ENCODE measurements at places on chromosomes 5 and 9. TPM values are rescaled to one million over a fixed set of nuclear protein-coding genes. Genes with fewer than 3 reads are reported as not detected.
A peak's percentile ranks its signal among the peaks of the same experiment; 100 is the strongest.

The SAPCD2 gene
- total RNA-seq = 3.4 TPM

- DNase-seq = no peak
Observed at GRCh38 chr5:51987239-51987638, 604.0 kb downstream of the ISL1 start.

The WNT8A gene
- not detected for total RNA-seq

DNA sequence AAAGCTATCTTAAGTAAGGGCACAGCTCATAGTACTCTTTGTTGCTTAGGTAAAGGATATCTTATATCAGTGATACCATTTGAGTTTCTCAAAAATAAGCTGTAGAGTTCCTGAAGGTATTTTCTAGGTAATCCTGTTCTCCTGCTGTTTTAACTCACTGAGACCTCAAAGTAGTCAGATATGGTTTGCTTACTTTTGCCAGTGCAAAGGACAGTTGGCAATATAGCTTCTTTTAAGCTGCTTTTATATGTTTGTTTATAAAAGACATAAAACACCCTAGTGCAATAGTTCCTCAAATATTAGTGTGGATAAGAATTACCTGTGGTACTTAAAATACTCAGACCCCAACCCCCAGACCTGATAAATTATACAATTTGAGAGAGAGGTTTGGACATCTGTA lies 12.1 kb downstream of the NCBP1 start:
- DNase-seq = no peak

The GLRA1 gene
- total RNA-seq = not detected

The MTMR12 gene
- total RNA-seq = 20.3 TPM

The C5 gene
- 2.8 TPM for total RNA-seq

- no peak for DNase-seq
Observed at GRCh38 chr5:140664030-140664358, 710 bp upstream of the WDR55 start.

DNA sequence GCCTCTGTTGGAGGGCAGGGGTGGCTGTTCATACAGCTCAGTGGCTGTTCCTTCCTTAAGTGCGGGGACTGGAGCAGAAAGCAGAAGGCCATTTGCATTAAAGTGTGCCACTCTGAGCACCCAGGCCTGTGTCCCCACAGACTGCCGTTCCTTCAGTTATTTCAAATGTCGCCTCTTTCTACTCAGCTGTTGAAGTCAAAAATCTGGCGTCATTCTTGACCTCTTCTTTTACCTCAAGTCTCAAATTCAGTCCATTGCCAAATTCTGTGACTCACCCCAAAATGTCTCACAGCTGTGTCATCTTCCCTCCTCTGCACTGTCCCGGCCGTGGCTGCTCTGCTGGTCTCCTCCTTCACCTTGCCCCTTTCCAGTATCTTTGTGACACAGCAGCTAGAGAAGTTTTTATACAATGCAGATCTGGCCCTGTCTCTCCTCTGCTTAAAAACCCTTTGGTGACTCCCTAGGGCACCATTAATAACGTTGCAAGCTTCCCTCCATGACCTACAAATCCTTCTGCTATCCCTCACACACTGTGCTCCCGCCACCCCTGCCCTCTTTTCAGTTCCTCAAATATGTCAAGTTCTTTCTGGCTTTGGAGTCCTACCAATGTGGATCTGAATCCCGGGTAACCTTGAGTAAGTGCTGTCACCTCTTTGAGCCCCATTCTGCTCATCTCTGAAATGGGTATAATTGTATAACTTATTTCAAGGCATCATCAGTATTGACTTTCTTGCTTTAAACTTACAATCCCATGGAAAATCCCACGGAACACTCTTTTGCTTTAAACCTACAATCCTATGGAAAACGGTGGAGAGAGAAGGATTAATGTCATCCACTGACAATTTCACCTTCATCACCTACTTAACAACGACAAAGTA lies 98.3 kb upstream of the BOD1 start:
- peak; percentile 93 for DNase-seq

The CATSPER3 gene
- total RNA-seq = under 0.01 TPM

The SLC25A2 gene
- total RNA-seq = 0.28 TPM

GRCh38 chr5:21709770-21710169 lies 1143.4 kb downstream of the CDH12 start:
- DNase-seq = no peak

The IL17B gene
- 0.28 TPM for total RNA-seq

The GPSM1 gene
- 28.7 TPM for total RNA-seq

- no peak for DNase-seq
Observed at GRCh38 chr5:14187660-14188059, 44.5 kb downstream of the TRIO start.

GRCh38 chr5:143006501-143006900 lies 236.3 kb downstream of the ARHGAP26 start:
- DNase-seq = no peak

The NMUR2 gene
- not detected for total RNA-seq

DNA sequence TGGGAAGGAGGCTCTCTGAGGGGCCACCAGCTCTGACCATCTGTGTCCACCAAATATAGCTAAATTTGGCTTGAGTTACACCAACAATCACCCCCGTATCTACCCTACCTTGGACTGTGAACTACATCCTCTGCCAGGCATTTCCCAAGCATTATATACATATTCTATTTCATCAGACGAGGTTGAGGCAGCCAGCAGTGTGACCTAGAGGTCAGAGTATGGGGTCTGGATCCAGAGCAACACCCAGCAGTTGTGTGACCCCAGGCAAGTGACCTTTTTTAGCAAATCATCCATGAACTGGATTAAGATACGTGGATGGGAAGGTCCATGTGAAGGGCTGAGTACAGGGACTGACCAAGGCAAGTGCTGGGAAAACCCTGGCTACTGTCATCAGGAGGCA lies 180.6 kb downstream of the HSPA4 start:
- no peak for DNase-seq

GRCh38 chr5:10762776-10763500 lies 1.9 kb upstream of the DAP start:
- peak; percentile 62 for DNase-seq

- DNase-seq = no peak
Observed at GRCh38 chr9:120175031-120175430, 404.9 kb downstream of the CDK5RAP2 start.

DNA sequence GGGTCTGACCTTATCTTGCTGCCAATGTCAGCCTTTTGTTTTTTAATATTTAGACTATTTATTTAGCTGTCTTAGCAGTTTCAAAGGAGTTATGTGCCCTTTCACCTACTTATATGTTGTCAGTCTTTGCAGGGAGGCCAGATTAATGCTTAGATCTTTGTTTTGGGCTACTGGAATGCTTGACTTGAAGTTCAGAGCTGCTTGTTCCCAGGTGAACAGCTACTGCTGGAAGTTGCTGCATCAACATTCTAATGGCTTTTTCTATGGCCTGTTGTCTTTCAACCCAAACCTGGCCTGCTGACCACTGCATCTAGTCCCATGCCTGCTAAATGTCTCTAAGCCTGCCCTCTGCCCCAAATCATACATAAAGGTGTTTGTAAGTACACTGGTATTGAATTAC lies 3.0 kb downstream of the SLC22A5 start:
- no peak for DNase-seq

- DNase-seq = no peak
Observed at GRCh38 chr9:83432877-83433550, 105.2 kb downstream of the FRMD3 start.

The SAXO1 gene
- total RNA-seq = under 0.01 TPM
